ENCODE measurements at places on chromosomes 4 and X.

DNA sequence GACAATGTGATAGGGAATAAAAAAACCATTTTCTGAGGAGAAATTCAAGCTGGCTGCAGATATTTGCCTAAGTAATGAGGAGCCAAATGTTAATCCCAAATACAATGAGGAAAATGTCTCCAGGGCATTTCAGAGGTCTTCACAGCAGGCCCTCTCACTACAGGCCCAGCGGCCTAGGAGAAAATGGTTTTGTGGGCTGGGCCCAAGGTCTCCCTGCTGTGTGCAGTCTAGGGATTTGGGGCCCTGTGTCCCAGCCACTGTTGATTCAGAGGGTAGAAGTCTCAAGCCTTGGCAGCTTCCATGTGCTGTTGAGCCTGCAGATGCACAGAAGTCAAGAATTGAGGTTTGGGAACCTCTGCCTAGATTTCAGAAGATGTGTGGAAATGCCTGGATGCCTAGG, 778.7 kb downstream of the CENPC start:
- DNase-seq, result no peak

DNA sequence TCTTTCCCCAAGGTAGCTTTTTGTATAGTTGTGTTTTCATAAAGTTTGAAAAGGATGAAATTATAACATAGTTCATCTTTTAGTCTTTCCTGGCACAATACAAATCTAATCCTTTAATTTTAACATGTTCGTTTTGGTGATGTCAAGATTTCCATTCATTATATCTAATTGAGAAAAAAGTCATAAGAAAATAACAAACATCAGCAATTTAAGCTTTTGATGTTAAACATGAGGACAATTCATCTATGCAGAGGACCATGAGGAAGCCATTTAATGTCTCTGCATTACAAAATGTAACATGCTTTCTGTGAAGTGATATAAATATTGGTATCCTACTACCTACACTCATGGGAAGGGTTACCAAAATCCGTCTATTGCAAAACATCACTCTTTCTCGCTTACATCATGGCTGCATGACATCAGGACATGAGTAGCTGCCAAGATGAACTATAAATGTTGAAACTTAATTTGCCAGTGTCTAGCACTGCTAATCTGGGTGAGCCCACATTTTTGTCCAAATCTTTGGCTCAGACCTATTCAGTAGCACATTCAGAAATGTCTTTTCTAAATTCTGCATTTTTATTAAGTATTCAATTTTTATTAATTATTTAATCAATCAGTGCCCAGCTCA, 9.5 kb downstream of the EPGN start:
- no peak for DNase-seq

DNA sequence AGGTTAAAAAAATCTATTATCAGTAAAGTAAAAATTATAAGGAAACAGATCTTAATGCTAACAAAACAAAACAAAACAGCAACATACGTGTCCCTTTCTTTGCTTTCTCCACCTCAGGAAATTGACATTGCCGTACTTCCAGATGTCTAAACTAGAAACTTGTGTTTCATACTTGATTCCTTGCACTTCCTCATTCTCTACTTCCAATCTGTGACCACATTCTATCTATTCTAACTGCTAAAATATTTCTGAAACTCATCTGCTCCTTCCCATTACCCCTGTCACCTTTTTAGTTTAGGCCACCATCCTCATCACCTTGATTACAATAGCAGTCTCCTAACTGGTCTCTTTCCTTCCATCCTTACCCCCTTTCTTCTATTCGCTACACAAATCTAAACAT, 22.5 kb upstream of the RPA4 start:
- no peak for DNase-seq

- no peak for DNase-seq
These were observed 95.2 kb downstream of the DCLK2 start for GRCh38 chr4:150173432-150173861.

DNA sequence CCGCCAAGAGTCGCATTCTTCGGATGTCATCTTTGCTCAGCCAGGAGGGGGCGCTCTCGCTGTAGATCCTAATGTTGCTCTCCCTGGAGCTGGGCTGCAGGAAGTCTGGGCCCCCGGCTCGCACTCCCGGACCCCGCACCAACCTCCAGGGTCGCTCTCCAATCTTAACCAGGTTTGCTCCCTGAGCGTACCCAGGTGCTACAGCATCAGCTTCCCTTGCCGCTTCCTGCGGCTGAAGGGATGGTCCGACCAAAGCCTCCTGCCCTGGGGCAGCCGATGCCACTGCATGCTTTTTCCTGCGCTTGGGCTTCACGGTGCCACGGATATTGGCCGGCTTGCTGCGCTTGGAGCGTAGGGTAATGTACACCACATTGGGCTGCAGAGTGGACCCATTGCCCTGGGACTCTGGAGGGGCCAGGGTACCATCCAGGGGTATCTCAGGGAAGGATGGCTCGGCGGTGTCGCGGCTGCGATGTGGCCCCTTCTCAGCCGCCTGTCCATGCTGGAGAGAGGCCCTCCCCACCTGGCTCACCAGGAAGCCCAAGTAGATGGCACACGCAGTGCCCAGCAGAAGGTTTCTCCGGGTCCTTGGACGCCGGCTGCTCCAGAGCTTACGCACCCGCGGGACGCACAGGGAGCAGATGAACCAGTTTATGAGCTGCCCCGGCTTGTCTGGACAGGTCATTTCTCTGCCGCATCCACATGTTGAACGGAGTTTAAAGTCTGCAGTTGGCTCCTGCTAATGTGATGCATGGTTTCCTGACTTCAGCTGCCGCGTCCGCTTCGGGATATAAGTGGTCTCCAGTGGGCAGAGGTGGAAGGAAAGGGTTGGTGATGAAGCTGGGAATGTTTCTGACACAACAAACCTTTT, 1.9 kb downstream of the GASK1B start:
- DNase-seq, result peak; percentile 34

GRCh38 chrX:119604766-119605463, 1.3 kb downstream of the NKRF start:
- no peak for DNase-seq

GRCh38 chr4:8228319-8229250, 29.5 kb downstream of the SH3TC1 start:
- peak; percentile 84 for DNase-seq

DNA sequence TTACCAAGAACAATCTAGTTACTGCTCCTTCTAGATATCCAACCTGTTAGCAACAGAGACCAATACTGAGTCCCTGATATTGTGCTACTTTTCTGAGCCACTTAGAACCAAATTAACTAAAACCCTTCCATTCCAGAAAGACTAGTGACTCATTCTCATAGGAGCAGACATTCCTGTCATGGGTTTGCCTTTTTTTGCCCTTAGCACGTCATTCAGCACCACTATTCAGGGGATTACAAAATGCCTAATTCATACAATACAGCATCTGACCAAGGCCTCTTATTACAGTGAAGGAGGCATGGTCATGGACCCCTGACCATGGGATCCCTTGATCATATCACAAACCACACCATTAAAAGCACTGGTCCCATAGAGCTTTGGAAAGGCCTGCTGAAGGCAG, 123.8 kb upstream of the CXCL13 start:
- no peak for DNase-seq

DNA sequence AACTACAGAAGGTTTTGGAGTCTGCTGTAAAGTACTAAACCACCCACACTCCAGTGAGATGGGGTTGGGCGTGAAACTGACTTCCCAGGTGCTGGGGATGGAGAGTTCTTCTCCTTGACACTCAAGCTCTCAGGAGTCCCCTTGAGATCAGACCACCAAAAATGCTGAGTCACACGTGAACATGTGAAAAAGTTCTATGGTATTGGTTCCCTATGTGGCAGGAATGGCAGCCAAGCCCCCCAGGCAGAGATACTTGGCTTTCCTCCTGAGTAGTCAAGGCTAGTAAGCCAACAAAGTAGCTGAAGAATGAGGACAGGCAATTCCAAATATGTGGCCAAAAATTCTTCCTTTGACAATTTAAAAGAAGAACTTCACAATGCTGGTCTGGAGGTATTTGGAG, 222.0 kb upstream of the ADAMTS3 start:
- no peak for DNase-seq

DNA sequence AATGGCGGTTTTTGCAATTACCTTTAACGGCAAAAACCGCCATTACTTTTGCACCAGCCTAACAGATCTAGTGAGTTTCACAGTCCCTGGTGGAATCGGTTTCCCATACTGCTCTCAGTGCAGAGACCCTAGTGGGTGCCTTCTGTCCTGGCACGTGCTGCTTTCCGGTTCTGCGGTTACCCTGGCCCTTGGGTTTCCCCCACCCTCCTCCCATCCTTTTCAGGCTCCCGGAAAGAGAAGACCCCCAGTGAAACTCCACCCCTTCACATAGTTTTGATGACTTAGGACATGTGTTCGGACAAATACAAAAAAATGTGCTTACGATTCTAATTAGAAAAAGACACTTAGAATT, 36.9 kb downstream of the NLGN3 start:
- DNase-seq, result peak; percentile 65

GRCh38 chrX:118261151-118261550, 84.8 kb upstream of the WDR44 start:
- no peak for DNase-seq

DNA sequence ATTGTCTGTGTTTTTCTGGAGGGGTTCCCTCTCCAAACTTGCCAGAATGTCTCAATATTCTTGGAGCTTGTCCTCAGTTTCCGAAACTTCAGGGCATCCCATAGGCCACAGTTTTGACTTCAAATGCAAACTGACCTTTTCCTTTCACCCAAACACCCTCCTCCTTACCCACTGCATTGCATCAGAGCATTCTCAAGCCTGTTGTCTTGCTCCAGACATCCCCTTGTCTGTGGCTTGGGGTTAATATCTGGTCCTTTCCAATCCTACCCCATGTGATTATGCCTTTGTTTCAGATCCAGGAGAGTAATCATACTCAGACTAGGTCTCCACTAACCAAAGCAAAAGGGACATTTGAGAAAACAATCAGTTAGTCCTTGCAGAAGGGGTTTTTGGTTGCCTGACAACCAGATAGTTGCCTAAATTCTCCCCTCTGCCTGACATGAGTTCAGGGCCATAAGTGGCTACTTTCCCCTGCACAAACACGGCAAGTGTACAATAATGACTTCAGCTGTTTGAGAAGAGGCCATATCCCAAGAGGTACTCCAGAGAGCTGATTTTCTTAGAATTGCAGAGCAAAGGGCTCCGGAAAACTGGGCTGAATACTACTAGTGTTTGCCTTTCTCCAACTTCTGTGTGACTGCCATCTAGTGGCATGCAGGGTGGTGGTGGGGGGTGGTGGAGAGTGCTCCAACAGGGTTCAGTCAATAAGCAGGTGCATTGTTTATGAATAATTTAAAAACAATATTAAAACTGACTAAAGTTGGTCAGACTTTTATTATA, 130.2 kb downstream of the CHRDL1 start:
- peak; percentile 35 for DNase-seq

- DNase-seq, result no peak
These were observed 23.5 kb downstream of the KCNE5 start for GRCh38 chrX:109601486-109601885.

- DNase-seq, result no peak
These were observed 68.2 kb upstream of the TAPT1 start for GRCh38 chr4:16294455-16294854.

DNA sequence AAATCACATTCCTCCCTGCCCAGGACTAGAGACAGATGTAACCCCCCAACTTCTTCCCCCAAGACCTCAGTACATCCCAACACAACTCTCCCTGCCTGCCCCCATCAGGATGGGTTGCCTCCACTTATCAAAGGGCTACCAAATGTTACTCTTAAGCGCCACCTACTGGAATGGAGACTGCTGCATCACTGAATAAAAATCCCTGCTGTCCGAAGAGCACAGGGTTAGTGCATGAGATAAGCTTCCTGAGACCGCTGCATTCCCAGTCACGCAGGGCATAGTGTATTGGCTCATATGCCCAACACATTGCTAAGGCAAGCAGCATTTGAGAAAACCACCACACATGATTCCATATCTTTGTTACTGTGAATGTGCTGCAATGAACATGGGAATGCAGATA, 544.5 kb downstream of the PPP4R3C start:
- DNase-seq, result no peak

DNA sequence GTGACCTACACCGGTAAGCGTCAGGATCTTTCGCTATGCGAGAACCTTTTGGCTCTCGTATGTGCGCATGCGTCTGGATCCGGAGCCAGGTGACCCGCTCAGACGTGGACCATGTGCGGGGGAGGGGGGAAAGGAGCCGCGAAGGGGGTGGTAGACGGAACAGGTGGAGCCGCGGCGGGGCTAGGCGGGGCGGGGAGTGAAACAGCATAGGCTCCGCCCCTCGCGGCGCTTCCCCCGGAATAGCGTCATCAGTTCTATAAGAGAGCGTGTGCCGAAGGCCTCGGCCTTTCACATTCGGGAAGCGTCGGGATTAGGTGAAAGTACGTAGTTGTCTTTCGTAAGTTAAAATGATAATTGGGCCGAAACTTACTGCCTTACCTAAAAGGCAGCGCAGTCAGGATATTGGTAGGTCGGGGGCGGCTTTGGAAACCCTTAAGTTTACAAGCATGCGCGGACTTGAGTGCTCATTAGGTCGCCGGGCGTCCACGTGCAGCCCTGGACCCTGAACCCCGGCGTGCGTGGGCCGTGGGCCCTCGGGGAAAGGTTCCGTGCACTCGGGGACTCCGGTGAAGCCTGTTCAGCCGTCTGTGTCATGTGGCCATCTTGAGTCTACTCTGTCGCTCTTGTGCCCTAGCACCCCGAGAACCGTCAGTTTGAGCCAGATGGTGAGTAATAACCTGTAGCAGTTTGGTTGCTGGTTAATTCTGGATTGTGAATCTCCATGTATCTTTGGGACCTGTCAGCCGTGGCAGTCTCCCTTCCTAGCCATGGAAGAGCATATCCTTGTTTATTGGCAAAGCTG, 74.1 kb downstream of the PRSS12 start:
- DNase-seq, result peak; percentile 96

GRCh38 chr4:48331577-48332330, 9.6 kb upstream of the SLAIN2 start:
- no peak for DNase-seq

GRCh38 chr4:56424697-56425514, 10.5 kb downstream of the PPAT start:
- no peak for DNase-seq

GRCh38 chrX:152074163-152074562, 64.2 kb downstream of the MAGEA10 start:
- no peak for DNase-seq
